ENCODE measurements at places on chromosomes 12 and 14.

- DNase-seq: no peak
Observed at GRCh38 chr12:56522411-56523193, 982 bp downstream of the RBMS2 start.

DNA sequence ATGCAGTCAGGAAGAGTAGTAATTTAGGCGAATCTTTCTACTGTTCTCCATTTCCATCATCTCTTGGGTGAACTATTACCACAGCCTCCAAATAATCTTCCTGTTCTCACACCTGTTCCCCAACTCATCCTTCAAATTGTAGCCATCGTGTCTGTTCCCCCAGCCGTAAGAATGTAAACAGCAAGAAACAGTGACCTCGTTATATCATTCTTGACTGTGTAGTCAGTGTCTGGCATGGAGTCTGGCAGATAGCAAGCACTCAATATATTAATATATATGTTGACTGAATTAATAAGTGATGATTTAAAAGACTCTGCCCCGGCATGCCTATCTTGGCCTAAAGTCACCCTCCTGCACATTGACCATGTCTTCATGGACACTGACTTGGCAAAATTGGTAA is 20.3 kb downstream of the PDE6H start:
- DNase-seq: no peak

- DNase-seq: no peak
Observed at GRCh38 chr14:94476023-94476422, at the start of gene SERPINA9. SERPINA9 (minus strand) TSS chr14:94476197; CDS start chr14:94469840, 6,357 bp downstream.

DNA sequence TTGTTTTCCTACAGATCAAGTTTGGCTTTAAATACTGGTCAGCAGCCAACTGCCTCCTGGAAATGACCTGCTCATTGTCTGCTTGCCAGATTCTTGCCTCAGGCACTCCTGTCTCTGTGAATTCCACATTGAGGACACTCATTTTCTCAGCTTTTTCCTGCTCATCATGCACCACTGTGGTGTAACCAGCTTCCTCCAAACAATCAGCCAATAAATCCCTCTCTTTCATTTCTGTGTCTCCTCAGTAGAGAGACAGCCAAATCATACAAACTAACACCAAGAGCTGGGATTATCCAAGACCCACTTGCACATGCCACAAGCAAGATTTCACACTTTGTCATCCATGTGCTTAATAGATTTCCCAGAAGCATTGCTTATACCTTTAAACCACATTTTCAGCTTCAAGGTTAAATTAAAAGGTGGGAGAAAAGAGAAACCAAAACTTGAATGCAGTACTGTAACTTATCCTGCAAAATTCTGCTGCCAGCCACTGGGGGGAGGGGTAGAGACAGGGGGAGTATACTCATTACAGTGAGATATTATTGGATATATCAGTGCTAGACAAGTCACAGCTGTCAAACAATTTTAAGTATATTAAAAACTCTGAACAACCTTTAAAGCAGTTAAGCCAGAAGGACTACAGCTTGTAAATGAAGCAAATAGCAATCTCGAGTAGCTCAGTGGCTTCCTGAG is 105.0 kb downstream of the PPP2R5E start:
- DNase-seq: no peak

DNA sequence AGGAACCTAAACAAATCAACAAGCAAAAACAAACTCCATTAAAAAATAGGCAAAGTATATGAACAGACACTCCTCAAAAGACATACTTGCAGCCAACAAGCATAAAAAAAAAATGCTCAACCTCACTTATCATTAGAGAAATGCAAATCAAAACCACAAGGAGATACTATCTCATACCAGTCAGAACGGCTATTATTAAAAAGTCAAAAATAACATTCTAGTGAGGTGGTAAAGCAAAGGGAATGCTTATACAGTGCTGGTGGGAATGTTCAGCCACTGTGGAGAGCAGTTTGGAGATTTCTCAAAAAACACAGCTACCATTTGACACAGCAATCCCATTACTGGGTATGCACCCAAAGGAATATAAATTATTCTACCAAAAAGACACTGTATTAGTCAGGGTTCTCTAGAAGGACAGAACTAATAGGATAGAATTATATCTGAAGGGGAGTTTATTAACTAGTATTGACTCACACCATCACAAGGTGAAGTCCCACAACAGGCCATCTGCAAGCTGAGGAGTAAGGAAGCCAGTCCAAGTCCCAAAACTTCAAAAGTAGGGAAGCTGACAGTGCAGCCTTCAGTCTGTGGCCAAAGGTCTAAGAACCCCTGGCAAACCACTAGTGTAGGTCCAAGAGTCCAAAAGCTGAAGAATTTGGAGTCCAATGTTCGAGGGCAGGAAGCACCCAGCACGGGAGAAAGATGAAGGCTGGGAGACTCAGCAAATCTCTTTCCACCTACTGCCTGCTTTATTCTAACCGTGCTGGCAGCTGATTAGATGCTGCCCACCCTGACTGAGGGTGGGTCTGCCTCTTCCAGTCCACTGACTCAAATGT is 101.6 kb upstream of the KRAS start:
- DNase-seq: no peak

DNA sequence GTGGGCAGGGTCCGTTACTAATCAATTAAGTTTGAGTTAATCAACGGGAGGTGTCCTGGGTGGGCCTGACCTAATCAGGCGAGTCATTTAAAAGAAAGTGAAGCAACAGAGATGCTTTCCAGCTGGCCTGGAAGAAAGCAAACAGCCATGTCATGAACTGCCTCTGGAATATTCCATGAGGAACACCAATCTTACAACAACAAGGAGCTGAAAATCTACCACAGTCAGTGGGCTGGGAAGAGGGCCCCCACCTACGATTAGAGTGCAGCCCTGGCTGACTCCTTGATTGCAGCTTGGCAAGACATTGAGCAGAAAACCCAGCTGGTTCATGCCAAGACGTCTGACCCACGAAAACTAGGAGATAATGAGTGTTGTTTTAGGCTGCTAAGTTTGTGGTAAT is 56.2 kb downstream of the SSPN start:
- DNase-seq: no peak

DNA sequence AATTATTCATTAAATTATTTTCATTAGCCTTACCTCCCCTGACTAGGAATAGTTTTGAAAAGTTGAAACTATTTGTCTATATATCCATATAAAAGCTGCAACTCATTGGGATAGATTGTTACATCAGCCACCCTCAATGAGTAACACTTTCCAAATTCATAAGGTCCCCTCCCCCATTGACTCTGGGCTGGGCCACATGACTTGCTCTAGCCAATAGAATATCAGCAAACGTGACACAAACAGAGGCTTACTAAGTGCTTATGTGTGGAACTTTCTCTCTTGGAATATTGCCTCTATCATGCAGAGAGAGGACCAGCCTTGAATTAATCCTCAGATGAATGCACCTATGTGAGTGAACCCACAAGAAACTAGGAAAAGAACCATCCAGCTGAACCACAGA is 213.7 kb downstream of the CCDC59 start:
- no peak for DNase-seq

DNA sequence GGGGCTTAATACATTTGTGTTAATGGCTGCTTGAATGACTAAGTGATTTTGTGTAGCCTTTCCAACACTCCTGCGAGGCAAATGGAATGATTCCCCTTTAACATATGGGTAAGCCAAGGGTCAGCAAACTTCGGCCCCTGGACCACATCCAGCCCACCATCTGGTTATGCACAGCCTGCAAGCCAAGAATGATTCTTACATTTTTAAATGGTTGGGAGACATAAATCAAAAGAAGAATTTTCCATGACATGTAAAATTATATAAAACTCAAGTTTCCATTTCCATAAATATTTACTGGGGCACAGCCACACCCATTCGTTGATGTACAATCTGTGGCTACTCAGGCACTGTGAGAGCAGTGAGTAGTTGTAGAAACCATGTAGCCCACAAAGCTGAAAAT is 9.0 kb downstream of the SLC8B1 start:
- no peak for DNase-seq

GRCh38 chr12:3641428-3642018 is 111.4 kb downstream of the CRACR2A start:
- DNase-seq: no peak

GRCh38 chr14:96201965-96202364 is 2.7 kb upstream of the BDKRB2 start:
- no peak for DNase-seq

DNA sequence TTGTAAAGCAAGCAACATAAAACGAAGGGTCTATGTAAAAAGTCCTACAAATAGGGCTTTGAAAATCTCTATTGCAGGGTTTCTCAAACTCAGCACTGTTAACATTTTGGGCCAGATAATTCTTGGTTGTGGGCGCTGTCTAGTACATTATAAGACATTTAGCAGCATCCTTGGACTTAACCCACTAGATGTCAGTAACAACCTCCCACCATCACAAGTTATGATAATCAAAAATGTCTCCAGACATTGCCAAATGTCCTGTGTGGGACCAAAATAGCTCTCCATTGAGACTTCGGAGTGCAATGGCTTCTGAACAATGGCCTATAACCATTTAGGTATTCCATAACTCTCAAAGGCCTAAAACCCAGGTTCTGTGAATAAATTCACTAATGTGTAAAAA is 22.9 kb upstream of the DHRS7 start:
- no peak for DNase-seq

DNA sequence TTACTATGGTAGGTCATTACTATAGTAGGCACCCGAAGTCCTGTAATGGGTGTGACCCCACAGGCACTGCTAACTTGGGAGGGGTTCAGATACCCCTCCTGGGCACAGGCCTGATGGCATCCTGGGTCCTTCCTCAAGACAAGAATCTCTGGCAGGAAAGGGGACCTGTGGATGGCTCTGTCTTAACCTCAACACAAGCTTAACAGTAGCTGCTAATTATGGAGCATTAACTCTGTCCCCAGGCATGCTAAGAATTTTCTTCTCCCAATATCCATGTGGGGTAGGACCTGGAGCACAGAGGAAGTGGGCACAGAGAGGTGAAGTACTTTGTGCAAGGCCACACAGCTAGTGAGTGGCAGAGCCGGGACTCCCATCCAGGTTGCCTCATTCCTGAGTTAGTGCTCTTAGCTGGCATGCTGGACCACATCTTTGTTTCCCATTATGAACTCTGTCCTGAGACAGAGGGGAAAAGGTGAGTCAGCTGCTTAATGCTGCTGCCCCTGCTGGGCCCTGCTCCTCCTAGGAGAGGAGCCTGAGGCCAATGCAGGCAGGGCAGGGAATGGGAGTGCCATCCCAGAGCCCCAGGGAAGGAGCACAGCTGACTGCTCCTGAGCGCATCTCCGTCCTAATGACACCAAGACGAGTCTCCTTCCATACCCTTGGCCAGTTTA is 32.1 kb downstream of the GALNT16 start:
- DNase-seq: no peak

DNA sequence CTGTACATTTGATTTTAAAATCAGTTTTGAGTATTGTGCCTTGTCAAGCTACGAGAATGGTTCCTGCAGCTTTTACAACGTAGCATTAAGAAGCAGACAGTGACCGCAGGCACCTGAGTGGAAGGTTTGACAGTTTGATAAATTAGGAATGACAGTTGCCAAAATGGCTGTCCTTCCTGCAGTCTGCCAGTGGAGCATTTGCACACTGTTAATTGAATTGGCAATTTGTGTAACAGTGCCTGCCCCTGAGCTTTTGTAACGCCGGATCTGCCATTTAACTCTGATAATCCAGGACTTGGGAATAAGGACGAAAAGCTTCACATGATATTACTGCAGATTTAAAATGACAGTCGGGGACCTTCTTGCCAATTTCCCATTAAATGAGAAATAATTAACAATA is 385.3 kb downstream of the NPAS3 start:
- no peak for DNase-seq

- DNase-seq: no peak
Observed at GRCh38 chr14:73743431-73743931, 29.3 kb upstream of the PNMA1 start.

- DNase-seq: no peak
Observed at GRCh38 chr12:89208661-89209096, 143.6 kb downstream of the DUSP6 start.

- DNase-seq: no peak
Observed at GRCh38 chr12:132395192-132395907, 66.0 kb upstream of the GALNT9 start.

DNA sequence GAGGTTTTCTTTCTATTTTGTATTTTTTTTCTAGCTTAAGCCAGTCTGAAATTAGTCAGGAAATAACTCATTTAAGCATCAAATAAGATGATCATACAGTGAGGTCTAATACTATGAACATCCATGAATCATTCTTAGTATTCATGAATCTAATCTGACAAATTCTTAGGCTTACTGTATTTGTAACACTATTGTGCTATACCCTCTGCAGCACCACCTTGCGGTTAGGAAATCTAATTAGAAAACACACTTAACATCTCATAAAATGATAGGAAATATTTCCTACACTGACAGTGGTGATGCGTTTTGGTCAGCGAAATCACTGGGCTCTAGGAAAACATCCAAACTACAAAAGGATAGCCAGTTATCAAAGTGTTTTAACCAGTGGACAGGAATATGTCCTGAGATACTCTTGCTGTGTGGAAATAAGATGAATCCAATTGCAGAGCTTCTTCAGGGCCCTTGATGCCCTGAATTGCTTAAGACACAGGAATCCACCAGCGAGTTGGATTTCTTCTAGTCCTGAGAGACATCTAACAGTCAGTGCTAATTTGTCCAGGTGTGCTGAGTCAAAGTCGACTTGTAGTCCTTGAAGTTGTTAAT is 109.3 kb upstream of the MYF6 start:
- DNase-seq: no peak

- no peak for DNase-seq
Observed at GRCh38 chr14:82759656-82760055, 1226.0 kb upstream of the SEL1L start.

DNA sequence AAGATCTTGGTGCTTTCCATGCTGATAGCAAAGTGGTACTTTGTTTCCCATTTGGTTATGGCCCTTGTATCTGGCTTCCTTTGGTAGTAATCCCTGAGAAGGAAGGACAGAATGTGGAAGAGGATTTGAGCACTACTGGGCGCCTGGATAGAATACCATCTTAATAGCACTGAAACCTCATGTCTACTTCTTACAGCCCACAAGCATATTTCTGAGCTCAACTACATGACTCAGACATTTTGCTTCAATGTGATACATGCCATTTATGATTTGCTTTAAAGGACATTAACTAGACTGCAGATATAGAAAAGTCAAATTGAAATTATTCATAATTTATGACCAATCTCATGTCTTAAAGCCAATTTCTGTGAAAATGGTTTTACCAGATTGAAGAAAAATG is 80.4 kb downstream of the LIN7A start:
- DNase-seq: no peak

GRCh38 chr14:99812892-99813291 is 19.7 kb downstream of the EML1 start:
- DNase-seq: no peak

GRCh38 chr12:66863276-66863675 is 184.4 kb upstream of the GRIP1 start:
- DNase-seq: no peak

DNA sequence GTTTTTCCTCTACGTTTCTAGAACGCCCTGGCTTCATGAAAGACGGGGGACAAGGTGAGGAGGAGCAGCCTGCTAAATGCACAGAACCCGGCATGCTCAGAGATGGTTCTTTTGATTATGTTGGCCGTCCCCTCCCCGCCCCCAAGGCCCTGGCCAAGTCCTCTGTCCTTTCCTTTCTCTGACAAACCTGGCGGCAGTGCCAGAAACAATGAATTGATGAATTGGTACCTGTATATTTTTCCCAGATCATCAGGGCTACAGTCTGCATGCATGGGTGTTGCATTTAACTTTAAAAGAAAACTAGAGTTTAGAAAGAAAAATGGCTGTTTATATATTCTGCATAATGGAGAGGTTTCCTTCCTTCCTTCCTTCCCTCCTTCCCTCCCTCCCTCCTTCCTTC is 29.0 kb downstream of the GPRC5D start:
- DNase-seq: no peak
